ENCODE measurements at places on chromosomes 5 and 9.
A peak's percentile ranks its signal among the peaks of the same experiment; 100 is the strongest.

DNA sequence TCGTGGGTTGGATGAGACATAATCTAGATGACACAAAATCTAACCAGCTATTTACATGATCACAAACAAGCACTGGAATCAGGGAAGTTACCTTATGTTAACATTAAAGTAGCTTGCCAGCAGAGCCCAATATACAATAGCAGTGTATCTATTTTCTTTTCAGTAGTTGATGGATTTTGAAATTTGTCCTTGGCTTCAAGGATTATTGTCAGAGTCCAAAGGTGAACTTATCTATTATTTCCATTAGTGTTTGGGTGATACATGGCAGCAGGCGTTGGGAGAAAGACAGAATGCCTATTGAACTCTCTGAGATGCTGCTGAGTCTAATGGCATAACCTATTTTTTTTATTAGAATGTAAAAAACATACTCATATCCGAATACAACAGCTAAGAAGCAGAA is 223.2 kb upstream of the ACTBL2 start:
- no peak for DNase-seq

GRCh38 chr5:60929024-60929423 is 15.8 kb downstream of the ERCC8 start:
- DNase-seq: no peak

GRCh38 chr5:58262226-58262625 is 197.7 kb downstream of the PLK2 start:
- no peak for DNase-seq

DNA sequence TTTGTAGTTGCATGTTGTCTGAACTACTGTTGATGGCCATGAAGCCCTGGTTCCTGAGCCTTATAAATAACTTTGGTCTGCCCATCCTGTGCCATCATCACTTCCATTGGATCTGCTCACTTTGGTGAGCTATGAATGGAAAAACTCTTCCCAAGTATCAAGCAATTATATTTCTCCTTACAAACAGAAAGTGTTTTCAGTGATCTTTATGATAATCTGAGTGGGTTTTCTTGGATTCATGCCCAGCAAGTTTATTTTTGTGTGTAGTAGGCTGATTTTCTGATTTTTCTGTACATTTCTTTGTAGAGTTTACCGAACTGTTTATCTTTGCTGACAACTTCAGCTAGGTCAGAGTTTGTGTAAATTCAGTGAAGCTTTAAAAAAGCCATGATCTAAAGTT is 31.0 kb downstream of the CAMK4 start:
- DNase-seq: no peak

DNA sequence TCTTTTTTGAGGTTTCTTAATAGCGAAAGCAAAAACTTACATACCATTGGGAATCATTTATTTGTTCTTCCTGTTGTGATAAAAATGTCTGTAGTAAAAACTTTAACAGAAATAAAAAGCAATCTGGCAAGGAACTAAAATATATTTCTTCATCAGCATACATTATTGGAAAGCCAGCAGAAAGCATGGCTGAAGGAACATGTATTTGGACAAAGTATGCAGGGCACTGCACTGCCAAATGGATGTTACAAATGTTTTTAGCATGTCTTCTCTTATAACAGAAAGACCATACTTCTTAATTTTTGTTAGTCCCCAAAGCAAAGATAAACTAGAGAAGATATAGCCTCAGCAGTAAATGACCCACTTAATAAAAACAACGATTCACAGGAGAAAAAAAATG is 80.5 kb downstream of the SMIM15 start:
- DNase-seq: no peak

GRCh38 chr9:37398464-37399025 is 24.0 kb upstream of the GRHPR start:
- DNase-seq: no peak

- no peak for DNase-seq
Observed at GRCh38 chr5:107572715-107573368, 97.9 kb downstream of the EFNA5 start.

DNA sequence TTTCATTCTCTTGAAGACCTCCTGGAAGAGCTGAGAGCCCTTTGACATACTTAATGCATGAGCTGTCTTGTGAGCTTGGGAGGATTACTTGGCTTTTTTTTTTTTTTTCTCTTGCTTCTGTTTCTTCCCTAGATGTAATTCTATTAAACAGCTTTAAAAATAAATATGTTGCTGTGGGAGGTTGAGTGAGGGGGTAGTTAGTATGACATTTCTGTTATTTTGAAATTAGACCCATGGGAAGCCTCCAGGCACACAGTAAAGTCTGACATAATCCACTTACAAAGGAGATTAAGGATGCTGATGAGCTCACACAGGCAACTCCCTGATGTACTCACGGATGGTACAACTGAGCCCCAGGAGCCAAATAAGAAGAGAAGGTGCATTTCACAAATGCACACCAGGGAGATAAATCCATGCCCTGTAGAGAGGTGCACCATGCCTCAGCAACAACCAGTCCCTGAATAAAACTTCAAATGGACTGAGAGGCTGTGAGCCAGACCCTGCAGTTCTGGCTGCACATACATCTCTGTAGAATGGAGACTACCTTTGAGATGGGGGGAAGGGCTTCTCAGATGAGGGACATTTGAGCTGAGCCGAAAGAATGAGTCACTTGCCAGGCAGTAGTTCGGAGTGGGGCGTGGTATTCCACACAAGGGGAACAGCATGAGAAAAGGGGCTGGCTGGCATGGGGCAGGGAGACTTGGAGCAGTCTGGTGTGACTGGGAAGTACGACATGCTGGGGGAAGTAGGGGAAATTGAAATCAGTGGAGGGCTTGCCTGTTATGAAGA is 68.7 kb downstream of the ACTL7B start:
- DNase-seq: no peak

- no peak for DNase-seq
Observed at GRCh38 chr9:106892632-106893031, 29.7 kb downstream of the ZNF462 start.

DNA sequence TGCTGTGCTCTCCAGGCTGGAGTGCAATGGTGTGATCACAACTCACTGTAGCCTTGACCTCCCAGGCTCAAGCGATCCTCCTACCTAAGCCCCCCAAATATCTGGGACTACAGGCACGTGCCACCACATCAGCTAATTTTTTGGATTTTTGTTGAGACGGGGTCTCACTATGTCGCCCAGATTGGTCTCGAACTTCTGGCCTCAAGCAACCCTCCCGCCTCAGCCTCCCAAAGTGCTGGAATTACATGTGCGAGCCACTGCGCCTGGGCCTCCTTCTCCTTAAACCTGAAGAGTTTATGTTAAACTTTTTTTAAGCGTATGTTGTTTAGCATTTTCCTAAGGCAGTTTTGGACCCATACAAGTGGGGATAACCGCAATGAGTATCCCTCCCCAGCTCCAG is 30.8 kb upstream of the SUSD3 start:
- no peak for DNase-seq

GRCh38 chr9:125902831-125903512 is 155.8 kb downstream of the PBX3 start:
- DNase-seq: peak; percentile 35
